Myocyte (in vitro differentiated cells): ENCODE measurements at places on chromosomes 11 and 22.

- DNase-seq: peak; percentile 5
These were observed 444 bp downstream of the CWF19L2 start for GRCh38 chr11:107457205-107457557.

DNA sequence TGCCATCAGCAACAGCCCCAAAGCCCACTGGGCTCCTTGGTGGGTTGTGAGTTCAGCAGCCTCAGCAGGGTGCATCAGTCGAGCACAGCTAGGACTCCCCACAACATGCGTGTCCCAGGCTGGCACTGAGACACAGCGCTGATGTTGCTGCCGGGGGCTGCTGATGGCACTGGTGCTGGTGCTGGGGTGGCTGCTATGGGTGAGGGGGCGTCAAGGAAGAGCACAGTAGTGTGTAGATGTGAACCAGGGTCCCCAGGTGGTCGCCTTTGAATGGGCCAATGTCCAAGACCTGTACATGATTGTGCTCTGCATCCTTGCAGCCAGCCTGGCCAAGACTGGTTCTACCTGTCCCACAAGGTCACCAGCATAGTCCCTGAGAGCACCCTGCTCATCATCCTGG lies 121.3 kb upstream of the SERPIND1 start:
- DNase-seq: no peak

DNA sequence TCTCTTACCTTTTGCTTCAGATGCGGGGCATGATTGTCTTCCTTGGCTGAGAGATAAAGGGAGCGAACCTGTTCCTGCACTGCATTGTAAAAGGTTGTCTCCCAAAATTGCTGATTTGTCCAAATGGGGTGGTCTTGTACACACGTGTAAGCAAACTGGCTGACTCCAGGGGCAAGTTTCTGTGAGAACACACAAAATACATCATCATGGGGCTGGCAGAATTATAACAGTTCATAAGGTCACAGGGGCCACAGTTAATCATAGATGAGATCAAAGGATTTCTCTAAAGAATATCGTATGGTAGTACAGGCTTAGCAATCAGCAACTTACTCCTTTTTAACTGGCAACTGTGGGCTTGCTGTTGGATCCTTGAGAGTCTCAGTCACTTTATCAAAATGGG lies 194.3 kb downstream of the SWAP70 start:
- no peak for DNase-seq

GRCh38 chr11:8698917-8699441 lies 16.4 kb downstream of the RPL27A start:
- DNase-seq: no peak

- DNase-seq: peak; percentile 48
These were observed 19.7 kb downstream of the GRAMD4 start for GRCh38 chr22:46639843-46640242.

GRCh38 chr11:47879259-47880158 lies 31.4 kb upstream of the NUP160 start:
- DNase-seq: no peak

- no peak for DNase-seq
These were observed 54.6 kb downstream of the OTOG start for GRCh38 chr11:17601676-17602075.

- DNase-seq: no peak
These were observed 44.5 kb downstream of the HIRA start for GRCh38 chr22:19387038-19387437.

DNA sequence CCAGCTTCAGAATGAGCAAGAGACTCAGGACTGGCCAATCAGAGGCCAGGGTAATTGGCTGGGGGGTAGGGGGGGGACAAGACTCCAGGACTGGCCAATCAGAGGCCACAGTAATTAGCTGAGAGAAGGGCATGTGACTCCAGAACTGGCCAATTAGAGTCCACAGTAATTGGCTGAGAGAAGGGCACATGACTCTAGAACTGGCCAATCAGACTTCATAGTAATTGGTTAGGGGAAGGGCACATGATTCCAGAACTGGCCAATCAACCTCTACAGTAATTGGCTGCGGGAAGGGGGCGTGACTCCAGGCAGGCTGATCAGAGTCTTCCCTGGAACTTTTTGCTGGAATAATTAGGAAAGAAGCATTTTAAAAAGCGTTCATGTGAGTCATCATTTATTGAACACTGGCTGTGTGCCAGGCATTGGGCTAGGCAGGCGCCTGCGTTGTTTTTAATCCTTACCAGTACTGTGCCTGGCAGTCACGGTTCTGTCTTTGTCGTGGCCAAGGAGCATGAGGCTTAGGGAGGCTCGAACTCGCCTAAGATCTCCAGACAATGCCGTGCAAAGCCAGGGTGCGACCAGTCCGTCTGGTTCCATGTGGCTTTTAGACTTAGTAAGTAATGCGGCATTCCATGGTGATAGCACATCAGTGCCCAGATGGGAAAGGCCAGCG lies 508.1 kb downstream of the TBC1D22A start:
- DNase-seq: no peak

DNA sequence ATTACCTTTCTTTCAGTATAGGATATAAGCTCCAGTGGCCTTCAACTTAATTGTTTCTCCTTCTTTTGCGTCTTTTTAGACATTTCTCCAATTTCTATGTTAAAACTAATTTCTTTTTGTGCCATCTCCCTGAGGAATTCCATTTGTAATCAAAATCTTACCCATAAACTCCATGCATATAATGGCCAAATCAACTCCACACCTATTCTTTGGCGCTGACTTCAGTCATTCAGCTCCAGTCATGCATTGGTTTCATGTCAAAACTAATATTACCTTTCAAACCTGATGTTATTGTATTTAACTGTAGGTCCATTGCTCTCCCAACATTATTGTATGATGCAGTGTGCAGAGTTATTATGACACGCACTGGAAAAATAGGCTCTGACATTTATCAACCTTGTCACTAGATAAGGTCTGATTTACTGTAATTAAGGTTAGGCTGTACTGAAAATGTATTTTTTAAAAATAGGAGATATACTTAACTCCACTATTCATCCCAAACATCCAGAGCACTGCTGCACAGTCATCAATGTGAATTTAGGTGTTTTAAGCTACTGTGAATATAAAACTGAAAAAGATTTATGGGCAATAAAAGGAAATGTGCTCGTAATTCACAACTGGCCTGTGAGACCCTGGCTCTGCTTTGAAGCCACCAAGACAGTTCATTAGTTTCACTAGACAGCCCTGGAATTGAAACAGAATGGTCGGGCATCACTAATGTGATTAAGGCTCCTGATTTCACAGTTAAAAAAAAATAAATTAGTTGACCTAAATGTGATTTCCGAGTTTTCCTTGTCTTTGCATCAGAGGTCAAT lies 180.6 kb upstream of the GRIA4 start:
- no peak for DNase-seq

- DNase-seq: no peak
These were observed 380.6 kb downstream of the CADM1 start for GRCh38 chr11:115123641-115124040.

DNA sequence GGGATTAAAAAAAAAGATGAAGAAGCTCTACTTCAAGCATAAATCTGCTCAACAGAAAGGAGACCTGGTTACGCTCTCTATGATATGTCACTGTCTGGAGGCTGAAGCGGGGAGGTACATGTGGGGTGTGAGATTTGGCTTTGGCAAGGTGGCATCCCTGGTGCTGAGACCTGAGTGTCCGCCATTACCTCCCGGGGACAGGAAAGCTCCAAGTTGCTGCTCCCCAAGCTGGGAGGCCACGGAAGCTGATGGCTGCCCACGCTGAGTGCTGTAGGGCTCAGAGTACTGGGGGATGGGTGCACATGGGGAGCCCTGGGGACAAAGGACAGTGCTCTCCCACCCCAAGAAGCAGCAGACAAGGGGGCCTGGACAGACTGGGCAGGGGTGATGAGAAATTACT lies 167.9 kb downstream of the DSCAML1 start:
- DNase-seq: no peak

- DNase-seq: no peak
These were observed 123.6 kb upstream of the MTNR1B start for GRCh38 chr11:92845805-92846204.

- no peak for DNase-seq
These were observed 6.4 kb downstream of the MOB2 start for GRCh38 chr11:1480191-1480554.

GRCh38 chr11:117706322-117706814 lies 90.6 kb downstream of the DSCAML1 start:
- DNase-seq: no peak

GRCh38 chr11:870127-870413 lies 27.4 kb downstream of the TSPAN4 start:
- no peak for DNase-seq

- no peak for DNase-seq
These were observed 61.4 kb upstream of the KIRREL3 start for GRCh38 chr11:127061947-127062346.

DNA sequence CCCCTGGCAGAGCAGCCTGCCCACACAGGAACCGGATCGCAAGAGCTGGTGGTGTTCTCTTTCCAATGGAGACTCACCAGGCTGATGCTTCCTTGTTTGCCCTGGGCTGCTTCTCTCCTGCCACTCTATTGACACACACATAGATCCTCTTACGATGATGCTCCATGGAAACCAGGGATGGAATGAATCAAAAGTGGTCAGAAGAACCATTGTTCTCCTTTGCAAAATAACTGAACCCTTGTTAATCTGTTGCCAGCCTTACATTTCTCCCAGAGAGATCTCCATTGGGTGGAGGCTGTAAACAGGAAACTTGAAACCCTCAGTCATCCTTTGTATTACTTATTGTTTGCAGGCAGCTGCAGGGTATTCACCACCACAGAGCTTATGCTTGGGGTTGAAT lies 24.6 kb upstream of the LDLRAD3 start:
- DNase-seq: peak; percentile 68

DNA sequence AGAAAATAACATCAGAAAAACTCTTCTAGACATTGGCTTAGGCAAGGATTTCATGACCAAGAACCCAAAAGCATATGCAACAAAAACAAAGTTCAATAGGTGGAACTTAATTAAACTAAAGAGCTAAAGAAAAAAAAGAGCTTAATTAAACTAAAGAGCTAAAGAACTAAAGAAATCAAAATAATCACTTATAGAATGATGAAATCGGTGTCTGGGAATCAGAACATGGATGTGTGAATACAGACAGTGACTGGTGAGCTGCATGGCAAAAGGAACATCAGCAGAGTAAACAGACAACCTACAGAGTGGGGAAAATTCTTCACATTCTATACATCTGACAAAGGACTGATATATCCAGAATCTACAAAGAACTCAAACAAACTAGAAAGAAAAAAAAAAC lies 41.4 kb downstream of the ZNF280B start:
- DNase-seq: no peak

DNA sequence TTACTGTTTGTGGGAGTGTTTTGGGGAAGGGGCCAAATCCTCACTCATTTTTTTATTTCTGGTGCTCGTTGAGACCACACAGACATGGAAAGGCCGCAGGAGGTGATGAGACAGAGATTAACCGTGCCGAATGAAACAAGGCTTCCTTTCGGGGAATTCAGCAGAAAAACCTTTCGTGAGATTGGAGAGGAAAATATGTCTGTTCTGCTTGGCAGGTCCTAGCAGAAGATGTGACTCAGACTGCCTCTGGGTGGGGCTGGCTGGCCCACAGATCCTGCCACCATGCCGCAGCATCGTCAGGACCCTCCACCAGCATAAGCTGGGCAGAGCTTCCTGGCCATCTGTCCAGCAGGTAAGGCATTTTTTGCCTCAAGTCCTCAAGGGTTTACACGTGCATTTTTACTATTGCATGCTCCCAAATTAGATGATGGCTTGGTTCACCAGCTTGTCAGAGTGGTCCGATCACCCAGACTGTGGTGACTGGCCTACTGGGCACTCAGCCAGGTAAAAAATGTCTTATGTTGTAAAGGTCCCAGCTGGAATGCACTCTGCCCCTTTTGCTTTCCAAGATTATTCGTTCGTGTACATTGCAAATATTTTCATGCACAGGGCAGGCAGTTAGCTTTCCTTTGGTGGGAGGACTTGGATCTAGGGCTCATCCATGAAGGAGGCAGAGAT lies 1.5 kb downstream of the DDB2 start:
- peak; percentile 68 for DNase-seq

- no peak for DNase-seq
These were observed 13.1 kb downstream of the KMT2A start for GRCh38 chr11:118449316-118449918.

DNA sequence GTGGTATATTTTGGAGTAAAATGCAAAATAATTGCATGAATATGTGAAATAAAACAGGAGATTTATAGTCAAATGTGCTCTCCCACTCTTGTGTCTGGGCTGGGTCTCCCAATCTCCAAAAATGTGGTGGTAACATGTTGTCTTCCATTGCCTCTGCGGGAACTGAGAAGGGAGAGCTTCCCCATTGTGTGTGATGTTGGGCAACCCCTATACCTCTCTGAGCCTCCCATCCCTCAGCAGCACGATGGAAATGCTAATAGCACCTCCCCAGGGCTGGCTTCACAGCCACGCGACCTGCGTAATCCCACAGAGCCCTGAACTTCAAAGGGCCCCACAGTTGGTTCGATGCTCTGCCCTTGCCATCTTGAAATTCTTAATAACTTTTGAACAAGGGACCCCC lies 72.0 kb downstream of the TP53I11 start:
- no peak for DNase-seq

DNA sequence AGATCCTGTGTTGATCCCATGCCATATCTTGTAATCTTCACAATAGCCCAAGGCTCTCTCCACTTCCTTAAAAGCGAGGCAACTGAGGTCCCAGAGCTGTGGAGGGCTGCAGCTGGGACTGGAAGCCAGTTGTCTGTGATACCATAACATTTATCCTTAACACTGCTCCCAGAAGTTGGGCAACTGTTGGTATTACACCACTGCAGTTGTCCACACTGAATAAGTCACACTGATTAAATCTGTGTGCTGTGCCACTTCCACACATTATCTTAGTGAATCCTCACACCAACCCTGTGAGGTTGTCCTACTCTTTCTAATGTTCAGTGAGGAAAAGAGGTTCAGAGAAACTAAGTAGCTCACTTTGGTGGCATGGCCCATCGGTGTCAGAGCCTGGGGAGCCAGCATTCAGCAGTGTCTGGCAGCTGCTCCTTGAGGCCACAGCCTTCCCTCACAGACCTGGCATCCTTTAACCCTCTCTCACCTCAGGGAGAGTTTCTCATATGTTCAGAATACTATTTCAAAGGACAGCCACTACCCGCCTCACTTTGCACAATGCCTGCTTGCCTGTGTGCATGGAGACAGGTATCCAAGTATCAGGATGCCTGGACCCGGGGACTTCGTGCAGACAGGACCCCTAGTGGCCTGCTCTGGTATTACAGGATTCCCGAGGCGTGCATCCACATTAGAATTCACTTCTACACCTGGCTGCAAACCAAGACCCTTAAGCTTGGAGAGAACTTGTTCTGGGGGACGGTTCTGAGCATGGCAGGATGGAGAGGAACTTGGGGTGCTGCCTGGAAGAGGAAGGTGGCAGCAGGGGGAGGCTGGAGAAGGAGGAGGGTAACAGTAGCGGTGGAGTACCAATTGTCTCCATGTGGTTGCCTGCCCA lies 221.9 kb upstream of the TBCEL start:
- peak; percentile 57 for DNase-seq
